ENCODE measurements at places on chromosomes 1 and 21.

GRCh38 chr1:43402089-43402865 lies 12.6 kb downstream of the SZT2 start:
- no peak for DNase-seq

DNA sequence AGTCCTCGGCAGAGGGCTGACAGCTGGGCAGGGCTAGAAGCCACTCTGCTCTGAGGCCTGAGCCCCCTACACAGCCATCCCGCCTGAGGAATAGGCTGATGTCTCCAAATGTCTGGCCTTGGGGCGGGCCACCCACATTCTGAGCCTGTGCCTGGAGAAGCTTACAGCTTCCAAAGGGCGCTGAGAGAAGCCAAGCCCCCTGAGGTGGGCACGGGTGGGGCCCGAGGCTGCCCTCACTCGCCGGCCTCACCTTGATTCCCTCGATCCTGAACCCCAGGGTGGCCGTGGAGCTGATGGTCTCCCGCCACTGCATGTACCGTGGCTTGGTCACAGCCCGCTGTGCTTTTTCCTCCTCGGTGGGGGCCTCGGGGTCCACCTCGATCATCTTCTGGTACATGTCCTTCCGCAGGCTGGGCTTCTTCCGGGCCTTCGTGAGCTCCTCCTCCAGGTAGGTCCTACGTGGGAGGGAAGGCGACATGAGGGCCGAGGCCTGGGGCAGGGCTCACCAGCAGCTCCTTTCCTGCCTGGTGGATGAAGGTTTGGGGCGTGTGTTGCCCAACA lies 93.2 kb downstream of the STUM start:
- DNase-seq: no peak

GRCh38 chr21:28669321-28669720 lies 323.4 kb downstream of the LTN1 start:
- DNase-seq: peak; percentile 1

DNA sequence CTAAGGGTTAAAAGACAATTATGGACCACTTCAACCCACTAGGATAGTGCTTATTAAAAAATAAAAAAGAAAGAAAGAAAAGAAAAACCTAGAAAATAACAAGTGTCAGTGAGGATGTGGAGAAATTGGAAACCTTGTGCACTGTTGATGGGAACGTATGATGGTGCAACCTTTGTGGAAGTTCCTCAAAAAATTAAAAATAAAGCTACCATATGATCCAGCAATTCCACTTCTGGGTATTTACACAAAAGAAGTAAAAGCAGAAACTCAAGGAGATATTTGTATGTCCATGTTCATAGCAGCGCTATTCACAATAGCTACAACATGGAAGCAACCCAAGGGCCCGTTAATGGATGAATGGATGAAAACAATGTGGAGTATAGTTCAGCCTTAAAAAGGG lies 115.2 kb upstream of the ATP1A1 start:
- no peak for DNase-seq

GRCh38 chr1:96674915-96675314 lies 46.7 kb upstream of the PTBP2 start:
- DNase-seq: no peak
